ENCODE measurements at places on chromosomes 12 and 14. TPM values are rescaled to one million over a fixed set of nuclear protein-coding genes. Genes with fewer than 3 reads are reported as not detected.

The KRT82 gene
- not detected for polyA plus RNA-seq

The GMPR2 gene
- 64.1 TPM for polyA plus RNA-seq

The FAM186B gene
- 0.16 TPM for polyA plus RNA-seq

The DBX2 gene
- not detected for polyA plus RNA-seq

The MGST1 gene
- polyA plus RNA-seq = not detected

The TAS2R8 gene
- not detected for polyA plus RNA-seq

The TGFB3 gene
- 0.43 TPM for polyA plus RNA-seq

The MYO1H gene
- not detected for polyA plus RNA-seq

The TTC9 gene
- 9.2 TPM for polyA plus RNA-seq

The SPX gene
- 1.6 TPM for polyA plus RNA-seq

The HOXC9 gene
- not detected for polyA plus RNA-seq

The DDIT3 gene
- polyA plus RNA-seq = 32.2 TPM

The EML5 gene
- polyA plus RNA-seq = 0.61 TPM

The YARS2 gene
- 20.8 TPM for polyA plus RNA-seq

The MYL2 gene
- 0.88 TPM for polyA plus RNA-seq

The GNG2 gene
- 68.8 TPM for polyA plus RNA-seq

The SCYL2 gene
- 19.3 TPM for polyA plus RNA-seq

The ELK3 gene
- 17.9 TPM for polyA plus RNA-seq

The TTC6 gene
- polyA plus RNA-seq = not detected

The PTHLH gene
- not detected for polyA plus RNA-seq

The TMEM132C gene
- not detected for polyA plus RNA-seq

The NR4A1 gene
- 9.3 TPM for polyA plus RNA-seq

The SLC2A14 gene
- polyA plus RNA-seq = not detected
